Epithelial cell of proximal tubule (primary cell): ENCODE measurements at places on chromosomes 5 and 9. TPM values are rescaled to one million over a fixed set of nuclear protein-coding genes. Genes with fewer than 3 reads are reported as not detected.

The SEMA6A gene
- total RNA-seq = 8.3 and 11.6 TPM in 2 replicates

The PLAC8L1 gene
- 0.58 TPM in 1 of 2 replicates, not detected in the other for total RNA-seq

The SAPCD2 gene
- total RNA-seq = 25.6 and 51.3 TPM in 2 replicates

- DNase-seq = no peak
Measured at GRCh38 chr9:112002131-112002846, 105.7 kb downstream of the UGCG start.

GRCh38 chr9:8456344-8456743 is 656.8 kb upstream of the DMAC1 start:
- DNase-seq = no peak

- DNase-seq = no peak
Measured at GRCh38 chr5:157451806-157452205, 8.2 kb upstream of the NIPAL4 start.

GRCh38 chr5:31754741-31755675 is 116.1 kb downstream of the PDZD2 start:
- DNase-seq = no peak

DNA sequence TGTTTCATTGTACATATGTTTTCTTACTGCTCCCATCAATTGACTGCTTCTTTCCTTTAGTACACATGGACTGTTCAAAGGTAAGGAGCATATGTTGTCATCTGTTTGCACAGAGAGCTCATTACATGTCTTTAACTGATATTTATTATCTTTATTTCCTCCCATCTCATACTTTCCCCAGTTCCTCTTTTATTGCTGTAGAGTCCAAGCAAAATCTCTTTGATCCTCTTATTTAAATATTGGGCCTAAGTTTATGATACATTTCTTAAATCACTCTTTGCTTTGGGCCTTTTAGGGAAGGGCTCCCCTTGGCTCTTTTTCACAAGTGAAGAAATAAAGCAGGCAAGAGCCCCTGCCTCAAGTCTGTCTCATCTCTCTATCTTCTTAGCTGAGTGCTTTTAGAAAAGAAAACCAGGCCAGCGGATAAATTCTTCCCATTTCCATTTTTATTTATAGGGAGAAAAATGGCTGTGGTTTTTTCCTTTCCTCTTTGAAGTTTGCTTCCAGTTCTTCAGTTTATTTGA is 152.4 kb downstream of the DOCK2 start:
- DNase-seq = no peak

GRCh38 chr9:132486706-132487350 is 76.8 kb downstream of the CFAP77 start:
- DNase-seq = no peak

DNA sequence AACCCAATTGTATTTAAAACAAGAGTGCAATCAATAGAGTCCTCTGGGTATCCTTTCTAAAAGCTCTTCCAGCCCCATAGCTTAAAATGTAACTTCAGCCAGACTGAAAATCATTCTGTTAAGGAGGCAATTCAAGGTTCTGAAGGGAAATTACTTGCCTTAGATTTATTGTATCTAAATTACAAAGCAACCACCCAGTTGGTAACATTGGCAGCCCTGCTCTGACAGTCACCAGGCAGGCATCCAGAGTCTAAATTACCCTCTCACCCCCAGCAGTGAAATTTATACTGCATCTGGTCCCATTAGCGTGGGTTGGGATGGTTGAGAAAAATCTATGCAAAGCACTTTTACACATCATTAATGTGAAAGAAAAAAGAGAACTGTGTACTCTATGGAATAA is 514.7 kb downstream of the MTRR start:
- DNase-seq = no peak

GRCh38 chr9:124266139-124266825 is 8.5 kb downstream of the NEK6 start:
- no peak for DNase-seq

DNA sequence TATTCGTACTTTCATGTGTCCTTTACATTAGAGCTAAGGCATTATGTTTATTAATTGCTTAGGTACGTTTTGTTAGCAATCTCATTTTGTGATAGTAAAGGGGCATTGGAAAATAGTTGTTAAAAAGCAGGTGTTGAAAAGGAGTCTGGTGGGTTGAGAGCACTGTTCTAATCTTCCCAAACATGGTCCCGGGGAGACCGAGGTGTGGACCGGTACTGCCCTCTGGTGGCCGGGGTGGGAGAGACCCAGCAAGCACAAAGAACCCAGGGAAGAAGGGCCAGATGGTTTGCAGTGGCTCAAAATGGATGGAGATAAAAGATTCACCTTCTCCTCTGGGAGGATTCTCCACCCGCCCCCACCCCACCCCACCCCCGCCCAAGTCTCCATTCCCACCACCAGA is 26.1 kb downstream of the IDNK start:
- no peak for DNase-seq

DNA sequence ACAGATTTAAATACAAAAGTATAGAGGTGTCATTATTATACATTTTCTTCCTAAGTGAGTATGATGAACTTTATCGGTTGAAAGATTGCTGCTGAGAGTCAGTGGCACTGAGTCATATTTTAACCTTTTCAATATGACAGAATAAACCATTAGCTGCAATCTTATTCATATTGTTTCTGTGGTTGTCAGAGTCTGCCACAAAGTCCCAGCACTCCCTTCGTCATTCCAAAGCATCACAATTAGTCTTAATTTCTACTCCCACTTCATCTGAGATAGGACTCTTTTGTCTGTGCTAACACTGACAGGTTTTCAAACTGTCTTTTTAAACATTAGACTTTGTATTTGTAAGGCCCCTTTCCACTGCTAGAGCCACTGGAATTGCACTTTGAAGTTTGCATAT is 656.9 kb downstream of the MTRR start:
- DNase-seq = no peak

DNA sequence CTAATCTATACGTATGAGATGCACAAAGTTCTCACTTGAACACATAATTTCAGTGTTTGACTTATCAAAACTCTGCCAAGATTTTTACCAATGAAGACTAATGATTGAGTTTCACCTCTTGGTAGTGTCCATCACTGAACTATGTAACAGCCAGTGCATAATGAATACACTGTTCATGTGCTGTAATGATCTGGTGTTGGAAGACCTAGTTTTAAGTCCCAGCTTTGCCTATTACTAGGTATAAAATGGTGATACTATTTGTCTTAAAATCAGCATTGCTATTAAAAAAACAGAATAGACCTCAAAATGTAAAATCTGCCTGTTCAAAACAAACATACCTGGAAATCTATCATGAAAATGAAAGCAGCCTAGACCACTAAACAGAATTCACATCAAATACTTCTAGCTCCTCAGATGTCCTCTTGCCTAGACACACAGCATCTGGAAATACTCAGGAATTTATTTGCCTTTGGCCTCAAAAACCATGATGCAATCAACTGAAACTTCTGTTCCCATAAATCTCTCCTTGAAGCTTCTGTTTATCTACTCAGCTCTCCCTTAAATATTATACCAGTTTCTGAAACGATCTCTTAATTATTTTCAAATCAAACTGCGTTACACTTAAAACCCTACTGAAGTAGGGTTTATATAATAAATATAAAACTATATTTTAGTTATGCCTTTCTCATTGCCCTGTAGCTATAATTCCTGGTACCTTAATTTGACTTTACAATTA is 38.1 kb downstream of the MRPS27 start:
- no peak for DNase-seq
